ENCODE measurements at places on chromosomes 1 and 21.

DNA sequence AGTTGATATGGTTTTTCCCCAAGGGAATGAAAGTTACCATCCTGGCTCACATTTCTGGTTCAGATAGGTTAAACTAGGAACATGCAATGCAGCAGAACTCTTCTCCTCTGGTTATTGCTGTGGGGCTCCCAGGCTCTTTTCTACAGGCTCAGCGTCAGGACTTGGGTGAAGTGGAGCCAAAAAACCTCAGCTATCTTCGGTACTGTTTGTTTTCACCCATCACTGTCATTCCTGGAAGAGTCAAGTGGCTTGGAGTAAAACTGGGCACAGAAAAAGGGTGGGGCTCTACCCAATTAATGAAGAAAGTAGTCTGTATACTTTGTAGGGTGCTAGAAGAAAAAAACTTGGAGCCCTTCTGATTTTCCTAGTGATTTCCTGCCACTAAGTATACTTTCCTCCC is 9.4 kb downstream of the WNT2B start:
- no peak for DNase-seq

GRCh38 chr1:15427280-15427666 is 11.0 kb upstream of the CTRC start:
- DNase-seq = no peak

DNA sequence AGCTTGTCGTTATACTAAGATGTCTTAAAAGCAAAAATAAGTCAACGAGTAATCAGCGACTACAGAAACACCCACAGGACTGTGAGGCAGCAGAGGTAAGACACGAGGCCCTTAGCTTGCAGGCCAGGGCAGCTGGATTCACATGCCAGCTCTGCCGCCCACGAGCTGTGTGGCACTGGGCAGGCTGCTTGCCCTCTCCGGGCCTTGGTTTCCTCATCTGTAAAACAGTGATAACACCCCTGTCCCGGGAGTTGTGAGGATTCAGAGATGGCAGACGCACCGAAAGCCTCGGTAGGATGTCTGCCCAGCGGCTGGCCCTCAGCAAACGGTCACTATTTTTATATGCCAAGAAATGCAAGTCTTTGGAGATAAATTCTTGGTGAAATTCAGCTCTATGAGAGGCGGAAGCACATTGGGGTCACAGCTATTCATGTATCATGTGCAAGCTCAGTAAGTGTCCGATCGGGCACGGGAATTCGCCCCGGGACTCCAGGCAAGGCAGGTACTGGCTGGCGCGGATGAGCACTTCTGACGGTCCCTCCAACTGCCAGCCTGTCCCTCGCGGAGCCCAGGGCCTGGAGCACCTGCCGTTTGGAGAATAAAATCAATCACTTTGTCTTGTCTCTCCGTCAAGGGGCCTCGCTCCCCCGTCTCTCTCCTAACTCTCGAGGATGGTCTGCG is 1.1 kb downstream of the C2CD2 start:
- DNase-seq = no peak

- DNase-seq = no peak
Observed at GRCh38 chr1:39672551-39672947, 642 bp upstream of the NT5C1A start.

DNA sequence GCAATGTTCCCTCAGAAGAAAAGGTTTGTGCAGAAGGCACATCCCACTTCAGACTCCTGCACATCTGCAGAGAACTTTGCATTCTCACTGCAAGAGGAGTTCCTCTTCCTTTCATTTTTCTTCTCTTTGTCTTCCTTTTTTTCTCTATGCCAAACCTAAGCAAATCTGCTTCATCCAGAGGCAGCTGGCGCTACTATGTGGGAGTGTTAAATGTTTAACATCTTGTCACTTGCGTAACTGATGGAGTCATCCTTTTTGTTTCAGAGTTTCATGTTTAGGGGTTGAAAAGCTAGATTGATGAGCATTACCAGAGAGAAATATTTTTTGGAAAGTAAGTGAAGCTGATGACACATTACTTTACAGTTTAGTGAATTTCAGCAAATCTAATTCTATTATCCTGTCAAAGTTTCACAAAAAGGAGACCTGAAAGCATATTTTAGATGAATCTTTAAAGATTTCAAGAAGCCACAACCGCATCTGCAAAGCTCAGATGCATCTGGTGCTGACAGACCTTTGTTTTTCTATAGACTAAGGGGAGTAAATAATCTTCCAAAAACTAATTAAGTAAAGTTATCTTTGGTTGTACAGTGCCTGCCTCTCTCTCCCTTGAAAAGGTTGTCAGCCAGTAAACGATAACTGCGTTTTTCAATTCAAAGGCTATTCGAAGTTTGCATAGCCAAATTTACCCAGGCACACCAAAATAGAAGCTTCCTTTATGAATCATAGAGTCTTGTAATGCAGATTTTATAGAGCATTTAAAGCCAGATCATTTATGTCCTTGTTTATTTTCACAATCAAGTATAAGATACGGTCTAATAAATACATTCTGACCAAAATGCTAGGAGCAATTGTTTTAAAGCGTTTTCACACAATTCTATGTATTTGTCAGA is 1.2 kb upstream of the LRRC53 start:
- DNase-seq = no peak

DNA sequence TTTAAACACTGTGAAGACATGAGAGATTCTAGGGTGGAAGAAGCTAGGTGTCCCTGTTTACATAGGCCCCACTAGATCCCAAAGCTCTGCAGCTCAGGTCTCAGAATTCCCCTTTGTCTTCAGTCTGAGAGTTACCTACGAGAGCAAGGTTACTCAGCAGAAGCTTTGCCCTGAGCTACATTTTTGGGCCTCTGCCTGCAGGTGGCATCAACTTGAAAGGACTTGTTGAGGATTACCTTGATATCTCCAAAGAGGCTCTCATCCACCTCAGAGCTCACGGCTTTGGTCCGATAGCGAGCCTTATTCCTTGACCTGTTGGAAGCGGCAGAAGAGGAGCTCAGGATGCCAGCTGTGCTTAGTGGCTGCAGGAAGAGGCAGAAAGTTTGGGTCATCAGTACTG is 7.0 kb downstream of the CFAP45 start:
- no peak for DNase-seq

DNA sequence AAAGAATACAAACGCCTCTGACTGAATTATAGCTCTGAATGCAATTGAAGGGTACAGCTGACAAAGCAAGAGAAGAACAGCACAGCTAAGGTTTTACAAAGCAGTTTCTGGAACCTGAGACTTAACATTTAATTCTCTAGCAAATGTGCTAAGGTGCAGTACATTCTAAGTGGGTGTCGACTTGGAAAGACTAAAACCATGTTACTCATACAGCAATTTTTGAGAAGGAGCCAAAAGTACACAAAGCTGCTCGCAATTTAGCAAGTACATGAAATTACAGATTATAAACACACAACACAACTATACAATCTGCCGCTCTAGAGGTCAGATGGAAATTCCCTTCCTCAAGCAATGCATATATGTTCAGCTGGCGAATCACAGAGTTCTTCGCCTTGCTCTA is 121.9 kb downstream of the TIAM1 start:
- DNase-seq = no peak

DNA sequence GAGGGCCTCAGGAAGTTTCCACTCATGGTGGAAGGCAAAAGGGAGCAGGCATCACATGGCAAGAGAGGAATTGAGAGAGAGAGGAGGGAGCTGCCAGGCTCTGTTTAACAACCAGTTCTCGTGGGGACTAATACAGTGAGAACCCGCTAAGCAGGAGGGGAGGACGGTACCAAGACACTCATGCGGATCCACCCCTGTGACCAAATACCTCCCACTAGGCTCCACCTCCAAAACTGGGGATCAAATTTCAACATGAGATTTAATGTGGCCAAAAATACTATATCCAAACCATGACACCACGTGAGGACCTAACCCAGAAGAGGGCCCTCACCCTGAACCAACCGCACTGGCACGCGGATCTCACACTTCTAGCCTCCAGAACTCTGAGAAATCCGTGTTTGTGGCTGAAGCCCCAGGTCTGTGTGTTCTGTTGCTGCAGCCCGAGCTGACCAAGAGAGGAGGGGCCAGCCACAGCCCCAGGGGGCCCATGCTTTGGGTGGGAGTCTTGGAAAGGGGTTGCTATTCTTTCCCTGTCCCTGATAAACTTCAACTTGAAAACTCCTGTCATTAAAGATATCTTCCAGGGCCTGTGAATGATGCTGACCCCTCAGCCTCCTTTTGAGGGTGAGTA is 32.0 kb downstream of the TRIM67 start:
- DNase-seq = no peak

DNA sequence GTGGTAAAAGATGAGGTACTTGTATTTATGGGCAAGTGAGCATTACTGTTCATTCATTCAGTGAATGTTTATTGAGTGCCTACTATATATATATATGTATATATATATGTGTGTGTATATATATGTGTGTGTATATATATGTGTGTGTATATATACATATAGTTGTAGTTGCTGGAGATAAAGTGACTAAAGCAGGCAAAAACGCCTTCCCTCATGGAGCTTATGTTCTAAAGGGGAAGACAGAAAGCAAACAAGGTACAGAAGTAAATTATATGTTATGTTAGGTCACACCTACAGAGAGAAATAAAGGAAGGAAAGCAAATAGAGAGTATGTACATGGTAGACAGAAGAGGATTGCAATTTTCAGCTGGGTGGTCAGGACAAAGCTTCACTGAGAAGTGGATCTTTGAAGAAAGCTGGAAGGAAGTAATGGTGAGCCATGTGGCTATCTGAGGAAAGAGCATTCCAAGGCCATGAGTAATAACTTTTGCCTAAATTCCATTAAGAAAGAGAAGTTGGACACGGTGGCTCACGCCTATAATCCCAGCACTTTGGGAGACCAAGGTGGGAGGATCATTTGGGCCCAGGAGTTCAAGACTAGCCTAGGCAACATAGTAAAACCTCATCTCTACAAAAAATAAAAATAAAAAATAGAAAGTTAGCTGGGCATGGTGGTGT is 33.5 kb upstream of the KLF17 start:
- DNase-seq = no peak

DNA sequence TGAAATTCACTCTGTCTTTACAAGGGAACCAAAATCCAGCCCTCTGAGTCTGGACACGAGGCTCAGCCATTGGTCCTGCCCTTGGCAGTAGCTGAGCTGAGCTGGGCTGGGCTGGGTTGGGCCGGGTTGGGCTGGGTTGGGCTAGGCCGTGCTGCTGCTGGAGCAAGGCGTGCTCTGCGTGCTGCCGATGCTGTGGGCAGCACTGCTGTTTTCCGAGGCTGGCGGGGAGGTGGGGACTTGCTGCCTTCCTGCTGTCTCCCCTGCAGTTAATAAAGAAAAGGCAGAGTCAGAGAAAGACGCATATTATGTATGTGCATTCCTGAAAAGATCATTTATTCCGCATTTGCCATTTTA is 182.9 kb downstream of the CDC7 start:
- DNase-seq = no peak

GRCh38 chr1:46130121-46130520 is 2.3 kb downstream of the PIK3R3 start:
- no peak for DNase-seq

DNA sequence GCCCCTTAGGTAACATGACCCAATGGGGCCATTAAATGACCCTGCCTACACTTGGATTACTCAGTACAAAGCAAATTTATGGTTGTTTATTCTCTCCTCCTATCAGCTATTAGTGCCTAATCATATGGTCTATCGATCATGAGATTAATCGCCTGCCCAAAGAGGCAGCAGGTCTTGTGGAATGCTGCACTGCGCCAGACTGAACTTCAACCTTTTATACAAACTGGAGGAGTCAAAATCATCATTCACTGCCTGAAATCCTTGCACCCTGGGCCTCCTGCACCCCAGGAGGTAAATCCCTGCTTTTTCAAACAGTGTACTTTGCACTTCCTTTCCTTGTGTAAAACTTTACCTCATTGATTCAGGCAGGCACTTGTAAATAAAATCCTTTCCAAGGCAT is 69.7 kb downstream of the NFIA start:
- DNase-seq = no peak

- DNase-seq = no peak
Observed at GRCh38 chr1:231236208-231236591, 4.8 kb upstream of the GNPAT start.

DNA sequence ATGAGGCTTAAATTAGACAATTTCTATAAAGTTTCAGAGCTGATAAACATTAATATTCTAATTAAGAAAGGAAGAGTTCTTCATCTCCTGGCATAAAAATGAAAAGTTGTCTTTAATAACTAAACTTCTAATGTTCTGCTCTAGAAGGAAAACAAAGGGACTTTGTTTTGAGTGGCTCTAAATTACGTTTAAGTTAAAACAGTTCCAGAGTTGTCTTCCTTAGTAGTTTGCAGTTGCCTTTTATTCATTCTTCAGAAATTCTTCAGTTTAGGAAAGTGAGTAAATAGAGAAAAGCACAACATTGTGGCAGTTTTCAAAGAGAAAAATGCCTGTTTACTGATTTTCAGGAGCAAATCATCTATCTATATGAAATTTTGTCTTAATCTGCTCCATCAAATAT is 86.9 kb downstream of the TTC3 start:
- no peak for DNase-seq

DNA sequence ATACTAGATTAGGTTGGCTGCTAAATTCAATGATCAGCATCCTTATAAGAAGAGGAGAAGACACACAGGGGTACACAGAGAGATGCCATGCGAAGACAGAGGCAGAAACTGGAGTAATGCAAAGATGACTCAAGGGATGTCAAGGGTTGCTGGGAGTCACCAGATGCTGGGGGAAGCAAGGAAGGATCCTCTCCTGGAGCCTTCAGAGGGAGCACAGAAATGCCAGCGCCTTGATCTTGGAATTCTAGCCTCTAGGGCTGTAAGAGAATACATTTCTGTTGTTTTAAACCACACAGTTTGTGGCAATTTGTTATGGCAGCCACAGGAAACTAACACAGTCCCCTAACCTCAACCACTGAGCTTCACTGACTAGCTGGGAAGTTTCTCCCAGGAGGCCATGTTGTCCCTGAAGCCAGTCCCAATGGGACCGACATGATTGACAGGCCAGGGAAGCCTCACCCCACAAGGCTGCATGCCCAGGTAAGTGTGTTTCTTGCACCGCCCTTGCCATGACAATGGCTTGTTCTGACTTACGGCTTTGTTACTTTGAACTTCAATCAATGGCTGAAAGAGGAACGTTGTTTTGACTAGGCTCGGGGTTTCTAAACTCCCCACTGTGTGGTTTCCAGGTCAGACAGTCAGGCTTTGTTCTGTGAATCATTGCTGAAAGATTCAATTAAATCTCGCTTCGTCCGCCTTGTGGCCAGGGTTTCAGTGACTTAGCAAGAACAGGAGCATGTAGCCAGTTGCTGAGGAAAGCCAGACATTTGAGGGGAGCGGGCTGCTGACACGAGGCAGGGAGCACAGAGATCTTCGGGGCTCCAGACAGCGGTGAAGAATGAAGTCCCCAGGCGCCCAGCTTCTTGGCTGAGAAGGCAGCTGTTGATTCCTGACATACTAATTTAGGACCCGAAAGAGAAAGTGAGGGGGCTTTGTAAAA is 62.3 kb downstream of the RUNX1 start:
- peak; percentile 59 for DNase-seq

DNA sequence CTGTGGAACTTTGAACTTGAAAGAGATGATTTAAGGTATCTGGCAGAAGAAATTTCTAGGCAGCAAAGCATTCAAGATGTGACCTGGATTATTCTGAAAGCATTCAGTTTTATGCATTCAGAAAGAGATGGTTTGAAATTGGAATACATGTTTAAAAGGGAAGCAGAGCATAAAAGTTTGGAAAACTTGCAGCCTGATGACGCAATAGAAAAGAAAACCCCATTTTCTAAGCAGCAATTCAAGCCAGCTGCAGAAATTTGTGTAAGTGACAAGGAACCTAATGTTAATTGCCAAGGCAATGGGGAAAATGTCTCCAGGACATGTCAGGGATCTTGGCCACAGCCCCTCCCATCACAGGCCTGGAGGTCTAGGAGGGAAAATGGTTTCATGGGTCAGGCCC is 354.0 kb downstream of the ZNF326 start:
- DNase-seq = no peak

GRCh38 chr21:33578959-33579542 is 9.4 kb downstream of the DONSON start:
- DNase-seq = no peak

- no peak for DNase-seq
Observed at GRCh38 chr1:95578462-95578861, 344.5 kb downstream of the RWDD3 start.

All from effector CD4-positive, alpha-beta T cell (primary cell).